ENCODE measurements at places on chromosomes 4 and X. TPM values are rescaled to one million over a fixed set of nuclear protein-coding genes. Genes with fewer than 3 reads are reported as not detected.

DNA sequence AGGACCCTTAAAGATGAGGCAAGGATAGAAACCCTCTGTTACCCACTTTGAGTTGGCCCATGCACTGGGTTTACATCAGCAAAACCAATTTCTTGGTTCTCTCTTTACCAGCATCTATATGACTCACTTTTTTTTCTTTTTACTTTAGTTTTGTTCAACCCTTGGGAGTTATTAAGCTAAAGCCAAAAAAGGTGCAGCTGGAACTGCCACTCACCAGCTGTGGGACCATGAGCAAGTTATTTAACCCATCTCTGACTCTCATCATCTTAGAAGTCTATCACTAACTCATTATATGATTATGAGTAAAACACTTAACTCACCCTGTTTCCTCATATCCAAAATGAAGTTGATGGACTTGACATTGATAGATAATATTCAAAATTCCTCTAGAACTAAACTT, 53.4 kb downstream of the GABRB1 start:
- no peaks in the 10 kb centered on the region for H3K27me3 ChIP-seq
- no peak overlapping the region for H3K27ac ChIP-seq
- H3K36me3 ChIP-seq = no peaks in the 10 kb centered on the region
- H3K4me1 ChIP-seq = no peaks in the 10 kb centered on the region
- DNase-seq = no peak

GRCh38 chrX:41720125-41720779, 3.7 kb upstream of the GPR82 start:
- H3K27ac ChIP-seq = no peak overlapping the region
- H3K27me3 ChIP-seq = no peaks in the 10 kb centered on the region
- no peak for DNase-seq
- H3K36me3 ChIP-seq = no peaks in the 10 kb centered on the region

DNA sequence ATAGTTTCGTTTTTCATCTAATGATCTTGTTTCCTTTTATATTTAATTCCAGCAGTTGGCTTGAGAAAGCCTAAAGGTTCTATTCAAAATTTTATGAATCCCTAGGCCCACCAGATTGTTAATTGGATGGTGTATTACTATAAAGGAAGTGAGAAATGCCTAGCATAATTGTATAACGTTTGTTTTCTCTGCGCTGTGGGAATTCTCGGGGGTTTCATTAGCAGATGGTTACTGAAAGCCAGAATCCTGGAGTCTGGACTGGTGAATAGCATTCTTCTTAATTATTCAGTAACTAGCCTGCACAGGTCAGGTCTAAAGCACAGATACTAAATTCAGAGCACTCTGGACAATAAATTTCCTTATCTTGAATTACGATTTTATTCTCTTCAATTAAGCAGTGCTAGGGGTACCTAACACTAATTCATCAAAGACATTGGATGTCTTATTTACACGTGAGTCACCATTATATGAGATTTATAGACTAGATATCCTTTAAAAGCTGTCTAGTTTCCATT, 459.4 kb downstream of the DTHD1 start:
- no peak for DNase-seq
- H3K27me3 ChIP-seq = no peaks in the 10 kb centered on the region
- no peaks in the 10 kb centered on the region for H3K4me1 ChIP-seq
- H3K36me3 ChIP-seq = no peaks in the 10 kb centered on the region

SLC9A6 gene
- 15.6 TPM for total RNA-seq
